ENCODE measurements at places on chromosomes 3 and 15.

DNA sequence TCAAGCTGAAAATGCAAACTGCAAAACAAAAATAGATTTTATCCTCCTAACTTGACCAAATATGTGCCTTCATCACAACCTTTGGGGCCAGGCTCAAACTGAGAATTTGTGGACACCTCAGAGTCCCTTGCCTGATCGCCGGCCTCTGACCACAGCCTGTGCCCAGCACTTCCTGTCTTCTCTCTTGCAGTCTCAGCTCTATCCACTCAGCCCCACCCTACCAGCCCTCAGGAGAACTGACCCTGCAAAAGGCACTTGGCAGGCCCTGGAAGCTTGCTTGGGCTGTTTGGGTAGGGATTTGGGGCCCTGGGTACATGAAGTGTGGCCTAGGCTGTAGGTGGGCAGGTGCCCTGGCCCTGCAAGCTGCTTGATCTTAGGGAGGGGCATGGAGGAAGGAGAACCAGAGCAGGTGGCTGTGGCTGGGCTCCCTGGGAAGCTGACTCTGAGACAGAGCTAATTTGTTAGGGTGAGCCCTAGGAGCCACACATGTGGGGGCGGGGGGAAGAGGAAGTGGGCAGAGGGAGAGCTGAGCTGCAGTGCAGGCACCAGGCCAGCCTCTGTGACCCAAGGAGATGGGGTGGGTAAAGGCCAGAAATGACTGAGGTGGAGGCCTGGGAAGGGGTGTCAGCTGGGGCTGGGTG lies 8.6 kb downstream of the CLEC3B start:
- no peak for DNase-seq

- no peak for DNase-seq
Measured at GRCh38 chr3:161295325-161295724, 74.2 kb downstream of the NMD3 start.

- no peak for DNase-seq
Measured at GRCh38 chr15:80099241-80099640, 39.8 kb downstream of the ZFAND6 start.

- no peak for DNase-seq
Measured at GRCh38 chr15:54772663-54773062, 424.1 kb downstream of the RSL24D1 start.

- DNase-seq = no peak
Measured at GRCh38 chr3:76311941-76312340, 526.6 kb upstream of the ZNF717 start.

DNA sequence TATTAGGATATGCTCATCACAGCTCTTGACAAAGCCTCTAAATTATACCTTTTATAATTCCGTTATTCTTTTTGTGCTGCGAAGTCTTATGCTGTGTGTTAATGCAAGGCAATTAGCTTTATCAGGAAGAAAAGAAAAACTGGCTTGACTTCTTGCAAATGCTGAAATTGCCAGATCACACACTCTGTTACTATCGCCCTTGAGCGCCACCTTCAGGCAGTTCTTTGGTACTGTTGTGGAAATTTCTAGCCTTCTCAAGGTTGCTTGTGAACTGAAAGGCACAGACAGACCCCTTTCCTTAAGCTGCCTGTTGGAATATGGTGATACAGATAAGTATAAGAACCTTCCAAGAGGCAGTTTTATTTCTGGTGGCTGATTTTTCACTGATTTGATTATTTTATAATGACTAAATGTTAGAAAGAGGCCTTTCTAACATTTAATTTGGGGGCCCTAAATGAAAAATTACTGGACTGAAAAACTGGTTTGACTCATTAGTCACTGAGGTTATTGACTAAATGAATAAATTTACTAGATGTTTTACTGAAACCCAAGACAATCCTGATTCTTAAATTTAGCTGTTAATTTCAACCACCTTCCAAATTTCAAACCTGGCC lies 126.2 kb upstream of the RASGRP1 start:
- DNase-seq = peak; percentile 73
